GM06990 (cell line): ENCODE measurements at places on chromosomes 11 and 22.
A peak's percentile ranks its signal among the peaks of the same experiment; 100 is the strongest.

- DNase-seq = no peak
Measured at GRCh38 chr11:131579932-131580387, 209.5 kb downstream of the NTM start.

- DNase-seq = no peak
Measured at GRCh38 chr22:19846620-19847344, 7.9 kb downstream of the GNB1L start.

GRCh38 chr11:115916608-115917007 is 412.4 kb upstream of the CADM1 start:
- DNase-seq = no peak

DNA sequence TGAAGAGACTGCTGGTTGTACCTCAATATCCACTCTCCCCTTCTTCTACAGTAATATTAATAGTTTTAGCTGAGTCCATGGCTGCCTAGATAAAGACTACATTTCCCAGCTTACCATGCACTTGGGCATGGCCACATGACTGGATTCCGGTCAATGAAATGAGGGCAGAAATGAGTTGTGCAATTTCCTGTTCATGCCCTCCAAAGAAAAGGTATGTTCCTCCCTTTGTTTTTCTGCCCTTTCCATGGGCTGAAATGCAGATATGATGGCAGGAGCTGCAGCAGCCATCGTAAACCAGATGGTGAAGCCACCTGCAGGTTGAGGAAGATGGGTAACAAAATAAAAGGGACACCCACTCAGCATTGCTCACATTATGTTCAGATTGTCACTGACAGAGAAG is 15.3 kb upstream of the ELFN2 start:
- DNase-seq = no peak

GRCh38 chr11:61509043-61510029 is 787 bp downstream of the LRRC10B start:
- peak; percentile 84 for DNase-seq

GRCh38 chr11:34280945-34281872 is 76.6 kb downstream of the ABTB2 start:
- no peak for DNase-seq

DNA sequence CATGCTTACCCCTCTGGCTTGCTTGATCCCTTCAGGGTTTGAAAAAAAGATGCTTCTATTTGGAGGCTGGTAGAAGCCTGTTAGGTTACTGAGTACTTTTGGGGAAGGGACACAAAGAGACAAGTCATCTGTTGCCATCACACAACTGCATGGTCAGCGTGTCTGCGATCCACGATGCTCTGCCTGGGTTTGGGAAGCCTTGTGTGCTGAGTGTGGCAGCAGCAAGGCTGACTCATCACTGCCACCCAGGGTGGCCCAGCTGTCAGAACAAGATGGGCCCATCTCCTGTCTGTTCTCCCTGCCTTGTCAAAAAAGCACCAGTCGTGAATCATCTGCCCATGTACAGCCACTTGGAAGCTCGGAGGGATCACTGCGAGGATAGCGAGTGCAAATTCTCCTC is 26.2 kb downstream of the UBASH3B start:
- no peak for DNase-seq

DNA sequence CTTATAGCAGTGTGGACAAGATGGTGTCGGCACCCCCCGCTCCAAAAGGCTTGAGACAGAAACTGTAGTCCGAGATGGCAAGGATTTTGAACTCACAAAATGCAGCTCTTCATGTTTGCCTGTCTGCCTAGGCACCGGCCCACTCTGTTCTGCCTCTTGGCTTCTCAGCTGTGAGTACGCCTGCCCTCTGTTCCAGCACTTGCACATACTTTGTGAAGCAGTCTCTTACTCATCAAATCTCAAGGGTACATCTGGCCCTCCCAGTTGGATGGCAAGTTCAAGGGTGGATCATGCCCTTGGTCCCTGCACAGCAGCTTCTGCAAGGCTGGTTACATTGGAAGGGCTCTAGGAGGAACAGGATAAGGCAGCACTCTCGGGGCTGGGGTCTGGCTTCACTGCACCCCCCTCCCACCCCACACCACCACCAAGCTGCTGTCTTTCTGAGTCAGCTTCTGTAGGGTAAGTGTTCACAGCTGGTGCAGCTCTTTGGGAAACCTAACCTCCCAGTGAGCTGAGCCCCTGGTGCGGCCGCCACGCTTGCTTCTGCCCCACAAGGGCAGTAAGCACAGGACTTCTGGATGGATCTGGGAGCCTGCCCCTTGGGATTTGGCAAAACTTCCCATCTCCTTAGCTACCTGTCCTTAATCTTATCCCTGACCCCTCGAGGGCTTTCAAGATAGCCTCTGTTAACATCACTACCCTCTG is 37.2 kb downstream of the FAM83F start:
- DNase-seq = no peak

DNA sequence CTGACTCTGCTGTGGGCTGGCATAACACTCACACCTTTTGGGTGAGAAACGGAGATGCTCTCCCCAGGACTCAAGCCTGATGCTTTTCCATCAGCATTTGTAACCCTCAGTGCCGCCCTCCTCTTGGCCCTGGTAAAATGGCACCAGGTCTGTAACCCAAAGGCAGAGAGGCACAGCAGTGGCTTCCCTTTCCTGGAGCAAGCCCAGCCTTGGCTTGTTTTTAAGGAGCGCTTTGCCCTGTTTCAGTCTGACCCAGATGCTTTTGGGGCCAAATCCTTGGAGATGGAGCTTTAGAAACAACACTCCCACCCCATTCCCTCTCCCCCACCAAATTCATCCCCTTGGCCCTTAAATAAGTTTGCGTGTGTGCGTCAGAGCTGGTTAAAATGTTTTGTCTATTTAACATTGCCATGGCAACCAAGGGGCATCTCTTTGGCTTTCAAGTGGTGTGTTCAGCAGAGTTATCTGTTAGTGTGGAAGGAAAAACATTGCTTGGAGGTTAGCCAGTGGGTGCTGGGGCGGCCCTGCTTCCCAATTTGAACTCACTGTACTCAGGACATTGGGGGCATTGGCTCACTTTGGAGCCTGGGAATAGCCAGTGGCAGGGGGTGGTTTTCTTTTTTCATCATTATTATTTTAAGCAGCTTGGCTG is 134.1 kb downstream of the NAV2 start:
- no peak for DNase-seq

DNA sequence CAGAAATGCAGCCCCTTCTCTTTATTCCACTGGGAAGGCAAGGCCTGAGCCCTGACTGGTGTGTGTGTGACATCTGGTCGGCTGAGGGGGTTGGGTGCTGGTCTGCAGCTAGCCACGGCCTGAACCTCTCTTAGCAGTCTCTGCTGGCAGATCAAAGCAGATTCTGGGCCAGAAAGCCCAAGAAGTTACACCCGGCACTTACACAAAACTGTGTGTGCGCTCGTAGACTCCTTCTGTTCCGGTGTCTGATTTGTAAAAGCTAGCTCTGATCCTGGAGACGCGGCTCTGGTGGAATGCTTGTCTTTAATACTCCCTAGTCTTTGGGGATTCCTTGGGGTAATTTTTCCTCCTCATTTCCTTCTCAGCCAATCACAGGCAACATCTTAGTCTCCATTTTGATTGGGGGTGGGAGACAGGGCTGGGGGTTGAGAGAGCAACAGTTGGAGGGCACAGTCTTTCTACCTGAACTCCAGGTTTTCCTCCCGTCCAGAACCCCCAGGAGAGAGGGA is 5.5 kb downstream of the PKNOX2 start:
- DNase-seq = no peak

DNA sequence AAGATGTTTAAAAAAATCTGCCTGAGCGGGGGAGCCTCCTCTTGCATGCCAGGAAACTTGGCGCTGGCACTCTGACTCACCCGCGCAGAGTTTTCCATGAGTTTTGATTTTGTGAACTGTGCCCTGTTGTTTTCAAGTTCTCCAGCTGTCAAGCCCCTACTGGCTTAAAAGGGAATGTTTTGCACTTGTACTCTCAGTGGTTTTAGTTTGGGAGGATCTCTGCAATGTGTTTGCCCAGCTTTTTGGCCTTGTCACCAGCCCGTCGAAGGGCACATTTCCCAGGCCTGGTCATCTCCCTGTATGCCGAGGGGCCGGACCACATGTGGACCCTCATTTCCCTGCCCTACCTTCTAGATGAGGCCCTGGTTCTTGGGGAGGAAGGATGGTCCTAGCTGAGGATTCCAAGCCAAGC is 12.2 kb downstream of the MRGPRF start:
- DNase-seq = no peak

DNA sequence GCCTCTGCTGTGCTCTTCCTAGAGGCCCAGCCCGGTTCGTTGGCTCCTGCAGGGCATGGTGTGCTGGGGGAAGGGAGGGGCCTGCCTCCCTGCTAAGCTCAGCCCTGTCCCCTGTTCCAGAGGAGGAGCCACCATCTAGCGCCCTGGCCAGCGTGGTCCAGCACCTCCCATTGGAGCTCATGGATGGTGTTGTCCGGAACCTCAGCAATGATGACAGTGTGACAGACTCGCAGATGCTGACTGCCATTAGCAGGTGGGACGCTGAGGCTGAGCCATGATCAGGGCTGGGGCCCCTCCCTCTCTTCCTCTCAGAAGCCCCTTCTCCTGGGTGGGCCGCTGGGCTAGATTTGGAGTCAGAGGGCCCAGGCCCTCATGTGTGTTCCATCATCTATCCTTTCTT is 9.1 kb downstream of the USP35 start:
- no peak for DNase-seq

- DNase-seq = peak; percentile 53
Measured at GRCh38 chr22:40036591-40037225, 42.0 kb downstream of the FAM83F start.

GRCh38 chr11:21364866-21365624 is 695.7 kb downstream of the NELL1 start:
- no peak for DNase-seq

DNA sequence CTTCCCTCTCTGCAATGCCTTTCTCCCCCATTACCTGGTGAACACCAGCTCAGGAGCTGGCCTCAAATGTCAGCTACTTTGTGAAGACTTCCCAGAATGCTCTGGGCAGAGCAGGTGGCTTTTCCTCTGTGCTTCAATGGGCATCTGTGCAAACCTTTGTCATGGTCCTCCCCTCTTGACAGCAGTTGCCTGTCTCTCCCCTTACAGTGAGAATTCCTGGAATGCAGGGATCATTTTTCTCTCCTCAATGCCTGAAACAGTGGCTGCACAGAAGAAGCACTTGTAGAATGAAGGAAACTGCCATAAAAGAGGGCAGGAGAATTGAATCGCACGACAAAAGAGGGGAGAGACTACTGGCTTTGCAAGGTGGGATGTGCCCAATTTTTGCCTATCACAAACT is 92.8 kb upstream of the NARS2 start:
- no peak for DNase-seq

DNA sequence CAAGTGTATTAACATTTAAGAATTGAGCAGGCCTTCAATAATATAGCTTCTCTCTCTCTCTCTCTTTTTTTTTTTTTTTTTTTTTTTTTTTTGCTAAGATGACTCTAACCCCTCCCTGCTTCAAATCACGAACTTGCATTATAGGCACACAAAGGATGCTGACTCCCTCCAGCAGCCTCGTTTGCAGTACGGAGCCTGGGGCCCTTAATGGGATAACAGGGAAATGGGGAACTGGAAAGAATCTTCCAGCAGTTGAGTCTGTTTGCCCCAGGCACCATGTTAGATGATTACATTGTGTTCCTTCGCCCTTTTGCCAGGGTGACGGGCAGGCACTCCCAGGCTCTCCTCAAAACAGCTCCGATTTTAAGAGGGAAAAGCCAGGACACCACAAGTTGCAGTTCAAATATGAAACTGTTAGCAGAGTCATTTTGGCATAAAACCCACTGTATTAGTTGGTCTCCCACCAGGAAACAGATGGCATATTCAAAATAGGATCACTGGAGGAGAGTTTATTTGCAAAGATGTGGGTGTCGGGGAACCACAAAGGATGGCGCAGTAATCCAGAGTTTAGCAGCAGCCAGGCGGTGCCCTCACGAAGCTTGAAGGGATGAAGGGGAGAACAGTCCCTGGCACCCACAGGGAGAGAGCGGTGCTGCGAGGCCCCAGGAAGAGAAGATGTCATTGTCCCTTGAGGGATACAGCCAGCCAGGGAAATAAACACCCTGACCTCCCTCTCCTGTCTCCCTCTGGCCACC is 26.5 kb upstream of the TREH start:
- no peak for DNase-seq

GRCh38 chr11:72595292-72595684 is 78.9 kb downstream of the PDE2A start:
- no peak for DNase-seq

GRCh38 chr11:94669023-94669422 is 99.1 kb upstream of the AMOTL1 start:
- DNase-seq = no peak

GRCh38 chr11:83054904-83055380 is 16.8 kb downstream of the RAB30 start:
- DNase-seq = no peak

DNA sequence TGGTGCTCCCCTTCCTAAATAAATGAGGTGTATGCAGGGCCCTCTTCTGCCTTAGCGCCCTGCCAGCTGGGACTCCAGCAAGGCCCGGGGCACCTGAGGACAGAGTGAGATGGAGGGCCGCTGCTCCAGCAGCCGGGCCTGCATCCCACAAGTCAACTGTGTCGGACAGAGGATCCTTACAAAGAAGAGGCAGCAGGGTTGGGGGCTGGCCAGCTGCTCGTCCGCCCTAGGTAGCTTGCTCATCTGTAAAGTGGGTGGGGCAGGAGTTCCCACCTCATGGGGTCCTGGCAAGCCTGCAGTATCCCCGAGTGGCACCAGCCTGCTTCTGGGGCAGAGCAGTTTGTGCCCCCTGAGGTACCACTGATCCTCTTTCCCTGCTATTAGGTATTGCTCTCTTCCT is 7.6 kb downstream of the TMEM121B start:
- no peak for DNase-seq

DNA sequence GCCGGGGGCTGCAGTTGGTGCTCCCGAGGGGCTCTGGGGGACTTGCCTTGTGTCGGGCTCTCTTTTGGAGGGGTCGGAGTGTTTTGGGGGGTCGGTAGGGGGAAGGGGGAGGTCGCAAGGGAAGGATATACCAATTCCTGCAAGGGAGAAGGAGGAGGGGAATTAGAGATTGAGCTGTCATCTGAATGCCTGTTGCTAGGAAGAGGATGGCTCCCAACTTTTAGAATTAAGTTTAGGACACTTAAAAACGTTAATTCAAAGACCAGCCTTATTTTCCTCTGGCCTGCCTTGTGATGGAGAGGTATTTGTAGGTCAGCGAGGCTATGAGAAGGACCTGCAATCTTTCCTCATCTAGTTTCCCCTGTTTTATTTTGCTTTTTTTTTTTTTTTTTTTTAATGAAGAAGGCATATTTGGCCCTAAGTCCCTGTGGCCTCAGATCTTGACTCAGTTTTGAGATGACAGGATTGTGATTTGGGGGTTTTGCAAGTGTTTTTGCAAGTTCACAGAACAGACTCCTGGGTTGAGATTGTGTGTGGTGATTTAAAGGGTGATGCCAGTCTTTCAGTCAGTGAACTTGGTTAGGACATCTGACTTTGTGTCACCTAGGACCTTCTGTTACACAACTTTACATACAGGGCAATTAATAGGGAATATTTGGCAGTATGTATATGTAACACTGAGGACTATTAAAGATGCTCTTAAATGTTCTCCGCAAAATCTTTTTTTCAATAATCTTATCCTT is 672 bp downstream of the TMEM135 start:
- DNase-seq = no peak

- DNase-seq = peak; percentile 68
Measured at GRCh38 chr22:33472462-33473344, 414.5 kb upstream of the SYN3 start.

- DNase-seq = no peak
Measured at GRCh38 chr11:95222817-95223216, 8.2 kb downstream of the SESN3 start.

- DNase-seq = no peak
Measured at GRCh38 chr22:29144786-29145160, 60.9 kb upstream of the EMID1 start.

- DNase-seq = no peak
Measured at GRCh38 chr22:39214006-39214382, 30.8 kb downstream of the PDGFB start.
